ENCODE measurements at places on chromosomes 7 and 10. TPM values are rescaled to one million over a fixed set of nuclear protein-coding genes. Genes with fewer than 3 reads are reported as not detected.
A peak's percentile ranks its signal among the peaks of the same experiment; 100 is the strongest.

GRCh38 chr10:133438711-133439273, 14.4 kb upstream of the SPRN start:
- DNase-seq: peak; percentile 51

- DNase-seq: no peak
These were observed 24.6 kb downstream of the RPP38 start for GRCh38 chr10:15121707-15122106.

Gene MEIG1
- total RNA-seq: not detected

- no peak for DNase-seq
These were observed 22.3 kb downstream of the BZW2 start for GRCh38 chr7:16668049-16668858.

DNA sequence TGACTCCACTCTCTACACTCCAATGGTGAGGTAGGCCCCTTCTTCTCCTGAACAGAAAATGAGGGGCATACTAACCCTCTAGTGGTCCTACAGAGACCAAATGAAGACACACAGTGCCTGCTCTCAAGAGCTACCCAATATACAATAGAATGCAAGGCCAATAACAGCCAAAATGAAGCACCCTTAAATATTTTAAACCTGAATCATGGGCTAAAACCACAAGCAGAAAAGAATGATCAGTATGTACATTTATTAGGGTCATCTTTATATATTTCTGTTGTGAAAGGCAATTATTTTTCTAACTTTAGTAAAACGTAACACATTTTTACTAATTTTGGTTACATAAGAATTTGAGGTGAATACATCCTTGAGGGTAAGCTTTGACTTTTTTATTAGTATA, 49.9 kb upstream of the COL1A2 start:
- DNase-seq: no peak
